ENCODE measurements at places on chromosomes 4 and X.

GRCh38 chr4:105970371-105970770 is 75.1 kb downstream of the NPNT start:
- DNase-seq, result no peak

DNA sequence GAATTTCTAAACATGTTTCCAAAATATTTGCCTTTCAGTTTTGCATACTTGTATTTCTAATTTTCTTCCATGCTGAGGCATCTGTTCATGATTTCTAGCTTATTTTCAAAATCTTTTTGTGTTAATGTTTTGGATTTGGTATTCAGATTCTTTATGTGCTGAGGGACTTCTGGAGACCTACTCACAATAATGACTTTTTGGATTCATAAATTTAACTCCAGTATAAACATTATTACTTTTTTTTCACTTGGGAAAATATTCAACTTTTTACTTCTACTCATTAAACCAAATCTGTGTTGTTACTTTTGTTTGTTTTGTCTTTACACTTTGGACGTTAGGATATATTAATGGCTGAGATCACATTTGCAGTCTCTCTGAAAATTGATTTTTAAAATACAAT is 183.7 kb downstream of the TENM3 start:
- no peak for DNase-seq

GRCh38 chrX:139725720-139726119 is 17.8 kb upstream of the MCF2 start:
- DNase-seq, result no peak

DNA sequence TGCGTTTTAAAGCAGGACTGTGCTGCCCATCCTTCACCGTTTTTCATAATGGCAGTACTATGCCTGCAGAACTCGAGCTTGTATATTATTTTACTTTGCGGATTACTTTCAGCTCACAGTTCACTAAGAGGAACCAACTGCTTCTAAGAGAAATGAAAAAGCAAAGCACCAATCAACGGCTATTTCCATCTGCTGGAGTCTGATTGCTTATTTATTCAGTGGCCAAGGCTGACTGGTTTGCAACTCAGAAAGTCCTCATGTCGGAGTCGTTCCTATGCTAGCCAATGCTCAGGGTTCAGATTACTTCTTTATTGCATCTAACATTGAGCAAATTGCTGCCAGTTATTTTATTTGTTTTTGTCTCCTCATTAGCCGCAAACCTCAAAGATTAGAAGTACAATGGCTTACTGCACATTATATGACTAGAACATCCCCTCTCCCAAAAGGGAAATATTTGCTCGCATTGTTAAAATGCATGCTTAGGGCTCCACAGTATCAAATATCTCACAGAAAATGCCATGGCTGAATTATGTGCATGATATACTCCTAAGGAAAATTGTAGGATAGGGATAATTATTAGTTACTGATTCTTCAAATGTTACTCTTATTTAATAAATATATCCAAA is 1628.2 kb upstream of the ADGRL3 start:
- no peak for DNase-seq

DNA sequence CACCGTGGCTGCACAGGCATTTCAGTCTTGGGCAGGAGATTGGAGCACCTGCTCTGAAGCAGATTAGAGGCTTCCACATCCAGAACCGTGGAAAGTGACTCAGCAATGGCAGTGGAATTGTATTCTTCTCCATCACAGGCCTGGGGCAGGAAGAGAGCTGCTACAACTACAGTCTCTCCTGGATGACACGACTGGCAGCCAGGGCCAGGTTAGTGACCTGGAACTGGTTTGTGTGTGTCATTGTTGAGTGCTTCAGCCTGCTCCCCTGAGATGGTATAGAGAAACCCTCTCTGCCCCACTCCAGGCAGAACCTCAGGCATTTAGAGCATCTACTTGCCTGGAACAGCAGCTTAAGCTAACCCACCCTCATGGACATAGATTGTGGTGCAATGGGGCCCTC is 596.5 kb upstream of the INTU start:
- no peak for DNase-seq
